ENCODE measurements at places on chromosomes 3 and 15.

DNA sequence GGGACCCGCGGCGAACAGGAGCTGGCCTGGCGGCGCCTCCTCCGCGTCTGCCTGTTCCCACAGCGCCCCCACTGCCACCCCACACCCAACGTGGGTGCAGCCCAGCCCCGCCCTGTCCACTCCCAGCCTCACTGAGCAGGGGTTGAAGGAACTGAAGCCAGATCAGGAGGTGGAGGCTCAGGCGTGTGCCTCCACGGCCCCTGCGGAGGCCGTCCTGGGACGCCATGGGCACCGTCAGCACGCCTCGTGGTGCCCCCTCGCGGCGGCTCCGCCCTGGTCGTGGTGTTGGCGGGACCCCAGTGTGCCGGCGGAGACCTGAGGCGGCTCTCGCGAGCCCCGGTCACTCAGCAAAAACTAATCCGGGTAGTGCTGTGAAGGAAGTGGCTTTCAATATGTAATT is 39.0 kb upstream of the PRSS50 start:
- DNase-seq: no peak

GRCh38 chr15:67785431-67785830 is 39.9 kb upstream of the SKOR1 start:
- no peak for DNase-seq

GRCh38 chr3:60855250-60855649 is 396.0 kb downstream of the FHIT start:
- DNase-seq: no peak

- peak; percentile 40 for DNase-seq
Observed at GRCh38 chr3:124772081-124772831, 42.0 kb downstream of the UMPS start.

Measured in dorsolateral prefrontal cortex (tissue), 122 donors.